KG1 (cell line): ENCODE measurements at places on chromosomes 1 and 21.

GRCh38 chr1:90746857-90747256 is 29.8 kb upstream of the BARHL2 start:
- DNase-seq, result no peak

GRCh38 chr1:1441002-1441888 is 5.8 kb downstream of the VWA1 start:
- DNase-seq, result peak; percentile 16

DNA sequence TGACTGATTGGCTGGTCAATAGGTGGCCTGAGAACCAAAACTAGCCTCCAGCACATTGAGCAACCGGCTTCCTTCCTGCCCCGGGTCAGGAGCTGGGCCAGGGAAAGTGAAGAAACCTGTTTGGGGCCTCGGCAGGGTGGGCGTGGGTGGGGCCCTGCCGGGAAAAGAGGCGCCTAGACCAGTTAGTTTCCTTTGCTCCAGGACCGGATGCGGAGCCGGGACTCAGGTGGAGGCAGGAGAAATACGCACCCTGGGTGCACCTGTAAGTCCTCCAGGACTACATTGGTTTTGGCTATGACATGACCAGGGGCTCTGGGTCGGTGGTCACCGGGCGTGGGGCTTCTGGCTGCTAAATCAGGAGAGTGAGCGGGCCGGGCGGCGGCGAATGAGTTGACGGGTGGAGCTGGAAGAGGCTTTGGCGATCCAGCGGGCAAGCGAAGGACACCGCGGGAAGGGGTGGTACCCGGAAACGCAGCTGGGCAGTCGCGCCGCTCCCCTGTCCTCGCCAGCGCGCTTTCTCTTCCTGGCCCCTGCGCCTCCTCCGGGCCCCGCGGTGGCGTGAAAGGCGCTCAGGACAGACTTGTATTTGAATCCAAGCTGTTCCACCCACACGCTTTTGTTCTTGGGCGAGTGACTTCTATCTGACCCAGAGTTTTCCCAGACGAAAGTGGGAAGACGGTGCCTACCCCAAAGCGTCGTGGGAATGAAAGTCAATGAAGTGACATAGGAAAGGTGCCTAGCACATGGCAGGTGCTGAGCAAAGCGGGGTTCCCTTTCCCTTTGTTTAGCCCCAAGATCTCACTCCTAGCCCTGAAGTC is 30.6 kb upstream of the JUN start:
- no peak for DNase-seq

GRCh38 chr1:20540281-20540680 is 12.1 kb upstream of the FAM43B start:
- DNase-seq, result no peak

DNA sequence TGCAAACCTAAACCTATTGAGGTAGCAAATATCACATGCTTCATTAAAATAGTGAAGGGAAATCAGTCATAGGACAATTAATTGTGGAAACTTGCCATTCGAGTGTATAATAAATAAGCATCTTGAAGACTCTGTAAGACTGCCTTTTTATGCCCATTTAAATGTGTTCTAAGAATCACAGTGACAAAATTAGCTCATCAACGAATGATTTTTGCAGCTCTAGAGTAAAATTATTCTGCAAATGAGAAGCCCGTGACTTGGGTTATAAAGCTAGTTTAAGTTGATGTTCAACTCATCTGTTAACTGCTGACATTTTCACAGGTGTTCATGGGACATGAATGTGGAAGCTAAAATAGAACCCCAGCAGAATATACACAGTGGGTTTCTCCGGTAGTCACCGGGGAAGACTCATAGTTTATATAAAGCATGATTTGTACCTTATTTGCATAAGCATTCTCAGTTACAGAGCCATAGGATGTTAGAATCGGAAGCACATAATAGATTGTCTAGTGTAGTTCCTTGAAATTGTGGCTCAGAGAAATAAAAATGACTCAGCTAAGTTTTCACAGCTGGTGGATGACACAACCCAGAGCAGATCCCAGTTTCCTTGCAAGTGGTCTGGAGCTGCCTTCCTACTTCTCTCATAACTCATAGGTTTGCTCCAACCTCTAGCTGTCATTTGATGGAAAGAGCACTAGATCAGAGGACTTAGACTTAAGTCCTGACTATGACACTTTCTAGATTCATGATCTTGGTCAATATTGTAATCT is 107.3 kb downstream of the UCHL5 start:
- DNase-seq, result no peak

GRCh38 chr1:165580931-165581871 is 37.4 kb downstream of the LRRC52 start:
- no peak for DNase-seq

DNA sequence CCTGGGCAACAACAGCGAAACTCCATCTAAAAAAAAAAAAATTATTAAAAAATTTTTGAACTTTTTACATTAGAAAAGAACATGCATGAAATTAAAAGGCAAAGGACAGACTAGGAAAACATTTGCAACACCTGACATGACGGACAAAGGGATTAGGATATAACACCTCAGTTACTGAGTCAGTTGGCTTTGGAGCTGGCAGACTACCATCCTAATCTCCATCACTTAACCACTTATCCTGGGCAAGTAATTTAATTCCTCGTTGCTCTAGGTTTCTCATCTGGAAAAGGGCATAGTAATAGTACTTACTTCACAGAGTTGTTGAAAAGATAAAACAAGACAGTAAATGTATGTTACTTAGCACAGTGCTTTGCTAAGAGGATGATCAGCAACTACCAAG is 11.9 kb downstream of the HECTD3 start:
- DNase-seq, result no peak

- peak; percentile 8 for DNase-seq
These were observed 106.5 kb downstream of the PLPP3 start for GRCh38 chr1:56472860-56473259.

DNA sequence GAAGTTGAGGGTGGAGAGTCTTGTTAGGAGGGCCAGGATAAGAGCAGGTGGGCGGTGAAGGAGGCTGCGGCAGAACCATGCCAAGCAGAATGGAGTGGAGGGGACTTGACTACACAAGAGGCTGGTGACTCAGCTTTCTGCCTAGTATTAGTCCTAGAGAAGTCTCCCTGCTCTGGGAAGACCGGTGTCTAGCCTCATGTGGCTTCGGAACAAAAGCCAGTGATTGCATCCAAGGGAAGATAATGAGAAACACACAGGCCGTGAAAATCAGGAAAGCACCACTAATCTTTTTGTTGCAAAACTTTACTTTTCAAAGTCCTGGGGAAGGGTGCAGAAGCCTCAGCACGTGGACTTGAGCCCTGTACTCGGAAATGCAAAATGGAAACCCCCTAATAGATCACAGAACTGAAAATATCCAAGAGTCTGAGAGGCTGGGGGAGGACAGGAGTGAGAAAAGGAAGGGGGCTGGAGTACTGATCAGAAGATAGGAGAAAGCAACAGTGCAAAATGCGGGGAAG is 31.4 kb downstream of the DDR2 start:
- DNase-seq, result no peak

- DNase-seq, result no peak
These were observed 35.6 kb downstream of the DNAI4 start for GRCh38 chr1:66889030-66889429.

DNA sequence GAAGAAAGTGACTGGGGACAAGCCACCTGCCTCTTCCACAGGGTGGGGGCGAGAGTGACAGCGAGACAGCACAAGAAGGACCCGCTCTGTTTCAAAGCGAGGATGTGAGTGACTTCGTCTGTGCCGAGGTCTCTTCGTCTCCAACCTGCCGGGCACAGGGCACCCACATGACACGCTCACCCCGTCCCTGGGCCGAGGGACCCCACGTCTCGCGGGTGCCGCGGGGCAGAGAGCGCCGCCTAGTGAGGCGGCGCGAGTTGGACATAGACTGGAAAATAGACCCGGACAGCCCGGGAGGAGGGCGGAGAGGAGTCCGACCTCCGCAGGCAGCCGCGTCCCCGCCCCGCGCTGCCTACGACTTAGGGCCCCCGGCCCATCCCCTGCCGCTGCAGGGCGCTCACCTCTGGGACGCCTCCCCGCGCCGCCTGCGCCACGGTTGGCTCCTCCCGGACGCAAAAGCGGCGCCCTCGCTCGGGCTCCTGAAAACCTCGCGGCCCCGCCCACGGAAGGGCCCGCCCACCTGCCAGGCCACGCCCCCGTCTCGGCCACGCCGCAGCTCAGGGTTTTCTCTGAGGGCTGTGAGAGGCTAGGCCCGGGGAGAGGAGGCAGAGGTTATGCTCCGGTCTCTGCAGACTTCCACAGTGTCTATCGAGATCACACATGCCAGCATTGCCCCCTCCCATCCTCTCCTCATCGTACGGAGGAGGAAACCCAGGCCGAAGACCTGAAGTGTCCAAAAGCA is at the start of gene TLR5:
Gene TLR5 (minus strand): TSS at position 454 of the 742 bp plus-strand sequence. CDS start 30,217 bp downstream, outside the sequence.
- DNase-seq, result peak; percentile 47

DNA sequence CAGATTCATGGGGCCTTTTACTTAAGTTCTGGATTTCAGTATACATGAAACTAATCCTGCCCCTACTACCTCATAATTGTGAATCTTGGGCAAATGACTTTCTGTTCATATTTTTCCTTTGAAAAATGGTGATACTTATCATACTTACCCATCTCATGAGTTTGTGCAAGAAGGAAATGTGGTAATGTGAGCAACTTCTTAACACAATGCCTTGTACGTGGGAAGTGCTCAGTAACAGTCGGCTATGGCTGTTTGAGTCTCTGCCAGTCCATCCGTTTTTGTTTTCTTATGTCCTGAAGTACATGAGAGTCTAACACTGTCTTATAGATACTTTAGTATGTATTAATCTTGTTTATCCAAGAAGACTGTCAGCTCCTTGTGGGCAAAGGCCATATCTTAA is 86.5 kb downstream of the PATJ start:
- peak; percentile 23 for DNase-seq

- no peak for DNase-seq
These were observed 16.1 kb downstream of the EBNA1BP2 start for GRCh38 chr1:43156026-43156425.

- no peak for DNase-seq
These were observed 26.6 kb downstream of the DHRS3 start for GRCh38 chr1:12591267-12591938.

GRCh38 chr1:181949500-181949899 is 112.0 kb downstream of the ZNF648 start:
- DNase-seq, result no peak

- DNase-seq, result no peak
These were observed 78.2 kb downstream of the SLC16A1 start for GRCh38 chr1:112877750-112878149.

DNA sequence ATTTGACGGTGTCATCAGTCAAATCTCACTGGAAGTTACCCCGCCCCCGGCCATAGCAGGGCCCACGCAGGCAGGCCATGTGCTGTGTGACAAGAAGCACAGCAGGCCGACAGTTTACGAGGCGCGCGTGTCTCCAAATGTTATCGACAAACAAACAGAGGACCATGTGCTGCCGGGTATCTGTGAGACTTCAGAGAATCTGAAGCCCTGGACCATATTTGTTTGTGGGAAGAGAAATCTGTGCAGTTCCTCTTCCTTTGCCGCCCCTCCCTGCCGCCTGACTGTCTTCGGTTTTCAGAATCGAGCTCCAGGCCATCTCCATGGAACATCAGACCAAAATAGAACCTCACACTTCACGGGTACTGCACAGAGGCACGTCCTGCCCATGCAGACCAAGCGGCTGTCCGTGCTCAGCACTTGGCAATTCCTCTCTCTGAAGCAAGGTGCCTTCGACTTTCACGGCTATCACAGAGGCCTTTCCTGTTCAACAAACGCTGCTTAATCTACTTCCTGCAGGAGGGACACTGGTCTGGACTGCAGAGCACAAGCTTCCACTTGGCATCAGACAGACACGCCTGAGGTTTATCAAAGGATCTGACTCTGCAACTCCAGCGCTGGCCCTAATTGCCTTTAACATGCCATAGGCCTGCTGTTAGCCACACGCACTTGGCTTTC is 135.7 kb upstream of the KRTAP19-8 start:
- DNase-seq, result no peak

- DNase-seq, result no peak
These were observed 5.0 kb upstream of the NADK start for GRCh38 chr1:1783320-1783719.

DNA sequence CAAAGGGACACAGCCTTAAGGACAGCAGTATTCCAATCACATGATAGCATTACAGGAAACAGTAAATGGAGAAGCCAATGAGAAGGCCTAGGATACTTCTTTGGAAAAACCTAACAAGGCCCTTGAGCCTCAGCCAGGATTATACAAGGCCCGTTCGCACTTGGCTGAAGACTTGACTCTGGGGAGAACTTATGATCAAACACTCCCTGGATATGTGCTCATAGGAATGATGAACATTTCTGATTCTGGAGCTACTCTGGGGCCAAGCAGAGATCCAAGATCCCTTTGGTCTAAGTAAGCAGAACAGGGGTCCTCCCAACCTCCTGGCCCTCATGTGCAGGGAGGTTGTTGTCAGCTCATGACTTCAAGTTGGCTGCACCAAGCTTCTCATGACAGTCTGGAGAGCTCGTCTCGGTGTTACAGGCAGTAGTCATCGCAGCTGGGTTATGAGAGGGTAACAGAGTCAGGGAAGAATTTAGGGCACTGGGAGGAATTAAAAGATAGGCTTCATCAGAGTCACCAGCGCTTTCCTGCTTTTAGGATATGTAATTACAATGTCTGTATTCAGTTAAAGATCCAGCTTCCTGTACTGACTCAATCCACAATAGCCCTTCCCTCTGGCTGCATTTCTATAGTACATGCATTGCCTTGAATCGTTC is 92.5 kb upstream of the IRF2BP2 start:
- DNase-seq, result no peak

DNA sequence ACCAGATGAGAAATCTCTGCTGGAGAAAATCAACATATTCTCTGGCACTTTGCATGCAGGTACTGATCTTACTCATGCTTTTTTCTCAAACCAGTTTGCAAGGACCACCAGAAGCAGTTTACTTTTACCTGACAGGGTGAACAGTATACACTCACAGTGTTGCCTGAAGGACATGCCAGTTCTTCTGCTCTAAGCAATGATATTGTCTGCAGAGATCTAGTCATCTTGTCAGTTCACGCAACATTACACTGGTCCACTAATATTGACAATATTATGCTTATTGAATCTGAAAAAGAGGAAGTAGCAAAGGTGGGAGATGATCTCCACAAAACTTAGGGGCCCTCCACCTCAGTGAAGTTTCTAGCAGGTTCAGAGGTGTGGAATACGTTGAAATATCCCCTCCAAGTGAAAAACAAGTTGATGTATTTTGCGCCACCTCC is 3.8 kb upstream of the S100B start:
- no peak for DNase-seq

DNA sequence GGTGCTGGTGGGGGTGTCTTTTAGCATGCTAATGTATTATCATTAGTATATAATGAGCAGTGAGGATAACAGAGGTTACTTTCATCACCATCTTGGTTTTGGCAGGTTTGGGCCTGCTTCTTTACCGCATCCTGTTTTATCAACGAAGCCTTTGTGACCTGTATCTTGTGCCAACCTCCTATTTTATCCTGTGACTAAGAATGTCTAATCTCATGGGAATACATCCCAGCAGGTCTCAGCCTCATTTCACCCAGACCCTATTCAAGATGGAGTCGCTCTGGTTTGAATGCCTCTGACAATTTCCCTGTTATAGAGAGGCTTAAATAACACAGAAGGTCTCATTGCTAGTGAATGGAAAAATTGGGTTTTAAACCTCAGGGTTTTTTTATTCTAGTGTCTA is 300.8 kb upstream of the PROX1 start:
- DNase-seq, result no peak
